ENCODE measurements at places on chromosomes 3 and 15.

DNA sequence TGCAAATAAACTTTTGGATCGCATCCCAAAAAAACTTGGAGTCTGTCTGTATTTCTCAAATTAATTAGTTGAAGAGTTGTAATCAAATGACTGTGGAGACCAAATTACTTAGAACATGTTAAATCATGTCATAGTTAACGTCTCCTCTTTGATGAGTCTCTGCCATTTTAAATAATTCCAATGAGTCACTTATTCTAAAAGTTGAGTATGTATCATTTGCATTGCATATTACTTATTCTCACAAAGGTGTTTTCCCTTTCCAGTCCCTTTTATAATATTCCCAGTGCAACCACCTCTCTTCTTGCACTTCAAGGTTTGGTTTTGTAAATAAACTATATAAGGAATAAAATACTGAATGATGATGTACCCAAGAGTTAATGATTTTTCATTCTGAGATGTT is 36.0 kb upstream of the MBNL1 start:
- no peak for DNase-seq

- DNase-seq = no peak
Measured at GRCh38 chr3:44185396-44185915, 56.2 kb upstream of the TOPAZ1 start.

DNA sequence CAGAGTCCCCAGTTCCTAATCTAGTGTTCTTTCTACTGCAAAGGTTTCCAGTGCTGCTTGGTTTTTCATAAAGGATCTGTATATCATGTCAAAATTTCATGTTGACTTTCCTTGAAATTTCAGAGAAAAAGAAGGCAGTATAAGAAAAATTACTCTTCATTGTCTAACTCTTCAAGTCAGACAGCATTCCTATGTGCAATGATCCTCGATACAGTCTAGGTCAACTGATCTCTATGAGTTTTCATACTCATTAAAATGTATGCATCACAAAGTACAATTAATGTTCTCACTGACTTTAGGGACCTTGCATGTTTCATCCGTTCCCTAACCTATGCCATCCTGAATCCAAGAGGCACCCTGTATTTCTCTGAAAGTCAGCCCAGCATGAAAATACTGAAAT is 317.3 kb downstream of the ZBTB20 start:
- DNase-seq = no peak

DNA sequence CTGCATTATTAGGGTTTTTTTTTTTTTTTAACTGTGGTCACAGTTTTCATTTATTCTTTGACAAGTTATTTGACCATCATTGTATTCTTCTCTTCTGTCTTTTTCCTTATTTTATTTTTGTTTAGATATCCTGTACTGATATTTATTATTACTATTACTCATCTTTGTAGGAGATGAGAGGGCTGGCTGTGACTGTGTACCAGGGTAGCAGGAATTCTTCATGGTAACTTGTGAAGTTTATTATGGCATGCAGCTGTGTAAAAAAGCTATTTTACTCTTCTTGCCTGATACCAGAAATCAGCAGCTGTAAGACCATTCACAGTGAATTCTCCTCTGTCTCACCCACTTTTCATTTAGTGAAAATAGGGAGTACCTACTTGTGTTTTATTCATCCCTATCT is 44.5 kb downstream of the ATP6V1A start:
- DNase-seq = no peak

GRCh38 chr3:42518800-42519567 is 16.5 kb downstream of the VIPR1 start:
- no peak for DNase-seq

GRCh38 chr15:74955796-74956647 is 550 bp downstream of the RPP25 start:
- DNase-seq = peak; percentile 80

All from fibroblast of villous mesenchyme (primary cell).